EL (cell line): ENCODE measurements at places on chromosomes 5 and 9.

DNA sequence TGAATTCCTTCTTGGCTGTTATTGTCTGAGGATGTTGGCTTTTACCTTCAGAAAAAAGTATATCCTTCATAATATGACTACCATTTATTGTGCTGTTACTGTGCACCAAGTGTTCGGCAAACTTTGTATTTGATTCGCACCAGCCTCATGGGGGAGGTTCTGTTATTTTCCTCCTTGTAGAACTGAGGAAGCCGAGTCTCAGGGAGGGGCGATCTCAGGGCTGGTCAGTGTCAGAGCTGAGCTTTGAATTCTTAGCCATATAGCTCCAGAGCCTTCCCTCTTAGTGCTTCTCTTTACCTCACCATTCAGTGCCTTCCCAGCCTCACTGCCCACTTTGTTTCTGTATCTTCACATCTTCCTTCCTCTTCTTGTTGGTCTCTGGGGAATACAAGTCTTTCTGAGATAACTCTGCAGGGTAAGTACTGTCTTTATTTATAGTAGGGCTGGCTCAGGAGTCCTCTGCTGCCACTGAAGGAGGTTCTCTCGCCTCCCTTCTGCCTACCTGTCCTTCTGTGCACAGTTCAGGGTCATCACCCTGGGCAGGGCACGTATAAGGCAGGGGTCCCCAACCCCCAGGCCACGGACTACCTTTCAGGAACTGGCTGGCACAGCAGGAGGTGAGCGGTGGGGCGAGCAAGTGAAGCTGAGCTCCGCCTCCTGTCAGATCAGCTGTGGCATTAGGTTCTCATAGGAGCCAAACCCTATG lies 48.4 kb downstream of the GALNT10 start:
- DNase-seq: no peak

DNA sequence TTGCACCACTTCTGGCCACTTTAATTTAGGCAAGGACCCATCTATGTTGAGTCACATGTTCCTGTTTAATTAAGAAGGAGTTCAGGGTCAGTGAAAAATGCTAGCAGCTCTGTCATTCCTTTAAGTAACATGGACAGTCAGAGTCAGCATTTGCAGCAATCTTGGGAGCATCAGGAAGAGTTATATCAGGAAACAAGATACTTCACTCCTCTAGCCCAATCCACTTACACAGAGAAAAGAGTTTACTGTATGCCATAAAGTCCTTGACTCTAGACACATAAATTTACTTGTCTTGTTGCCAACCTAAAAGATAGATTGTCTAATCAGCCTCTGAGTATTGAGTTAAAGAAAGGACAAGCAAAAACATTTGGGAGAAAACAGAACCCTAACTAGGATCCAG lies 266.7 kb downstream of the PJA2 start:
- no peak for DNase-seq

- DNase-seq: no peak
Measured at GRCh38 chr5:4205398-4205797, 609.8 kb downstream of the IRX1 start.

- DNase-seq: no peak
Measured at GRCh38 chr9:77533671-77534070, 114.5 kb downstream of the GNA14 start.

DNA sequence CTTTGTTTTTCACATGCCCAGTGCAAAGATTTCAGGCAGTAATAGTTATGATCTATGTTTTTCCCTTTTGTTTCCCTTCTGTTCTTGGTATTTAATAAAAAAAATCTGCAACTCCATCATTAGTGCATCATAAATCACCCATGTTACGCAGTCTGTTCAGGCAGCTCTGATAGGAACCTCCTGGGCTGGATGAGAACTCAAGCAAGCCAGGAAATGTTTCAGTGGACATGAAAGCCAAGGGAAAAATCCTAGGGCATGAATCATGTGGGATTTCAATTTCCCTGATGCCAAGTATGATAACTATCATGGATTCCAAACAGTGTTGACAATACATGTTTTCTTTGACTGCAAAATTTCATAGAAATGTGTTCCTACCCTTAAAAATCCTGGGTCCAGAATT lies 119.7 kb upstream of the TARS1 start:
- peak; percentile 97 for DNase-seq

DNA sequence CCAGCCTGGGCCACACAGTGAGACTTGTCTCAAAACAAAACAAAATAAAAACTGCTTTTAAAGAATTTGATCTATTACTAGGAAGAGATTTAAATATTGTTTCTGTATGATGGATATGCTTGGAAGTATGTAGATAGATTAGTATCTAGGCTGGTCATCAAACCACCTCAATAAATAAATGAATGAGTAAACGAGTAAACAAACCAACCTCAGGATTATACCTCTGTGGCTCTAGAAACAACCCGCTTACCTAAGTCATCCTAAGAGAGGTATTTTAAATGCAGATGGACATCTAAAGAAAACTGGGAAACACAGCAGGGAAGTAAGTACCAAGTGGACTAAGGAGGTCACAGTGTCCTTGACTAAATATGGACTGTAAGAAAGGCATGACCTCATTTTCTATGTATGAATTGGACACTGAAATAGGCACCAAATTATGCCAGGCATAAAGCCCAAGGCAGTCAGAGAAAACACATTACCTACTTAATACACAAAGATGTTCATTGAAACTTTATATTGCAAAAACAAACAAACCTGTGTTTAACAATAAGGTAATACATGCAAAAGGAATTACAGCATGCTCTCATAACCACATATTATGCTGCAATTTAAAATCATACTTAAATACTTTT lies 7.3 kb downstream of the ANKH start:
- no peak for DNase-seq

GRCh38 chr5:95859661-95860060 lies 37.1 kb upstream of the GLRX start:
- DNase-seq: no peak

DNA sequence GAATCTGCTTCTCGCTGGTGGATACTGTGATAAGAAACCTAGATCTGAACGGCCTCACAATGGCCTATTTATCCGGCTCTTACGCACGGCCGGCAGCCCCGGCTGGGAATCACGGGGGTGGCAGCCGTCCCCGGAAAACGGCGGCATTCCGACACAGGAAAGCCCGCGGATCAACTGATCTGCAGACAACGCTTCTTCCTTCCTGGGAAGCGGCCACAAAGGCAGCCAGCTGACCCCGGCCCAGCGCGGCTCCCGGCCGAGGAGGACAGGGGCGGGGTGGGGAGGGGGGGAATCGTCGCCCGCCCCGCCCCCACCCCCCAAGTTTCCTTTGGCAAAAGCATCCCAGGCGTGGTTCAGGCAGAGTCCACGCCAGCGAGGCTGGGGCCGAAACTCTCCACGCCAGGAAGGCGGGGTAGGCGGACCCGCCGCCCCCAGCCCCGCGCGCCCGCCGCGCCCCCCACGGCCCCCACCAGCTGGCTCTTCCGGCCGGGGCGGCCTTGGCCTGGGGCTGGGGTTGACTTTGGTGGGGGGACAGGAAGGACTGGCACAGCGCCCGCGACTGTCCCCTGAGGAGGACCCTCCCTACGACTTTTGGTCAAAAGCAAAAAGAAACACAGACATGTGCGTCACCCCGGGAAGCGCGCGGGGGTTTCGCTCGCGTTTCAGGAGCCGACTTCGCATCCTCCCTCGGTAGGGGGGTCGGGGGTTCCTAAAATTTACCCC lies 247.7 kb upstream of the ANKRD55 start:
- peak; percentile 71 for DNase-seq

- DNase-seq: peak; percentile 14
Measured at GRCh38 chr9:128575916-128576315, 23.5 kb downstream of the SPTAN1 start.

DNA sequence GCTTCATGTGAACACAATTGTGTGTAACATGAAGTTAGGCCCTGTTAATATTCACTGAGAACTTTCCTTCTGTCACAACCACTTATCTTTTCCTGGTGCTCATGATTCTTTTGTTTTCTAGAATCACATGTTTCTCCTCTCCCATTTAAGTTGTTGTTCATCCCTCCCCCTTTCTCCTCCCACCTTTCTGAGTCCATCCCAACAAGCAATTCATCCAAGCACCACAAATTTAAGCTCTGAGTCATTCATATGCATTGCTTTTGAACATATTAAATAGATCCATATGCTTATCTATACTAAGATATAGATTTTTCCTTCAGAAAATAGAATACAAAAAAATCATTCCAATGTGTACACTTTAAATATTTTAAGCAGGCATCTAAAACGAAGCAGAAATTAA lies 75.2 kb upstream of the NFIB start:
- no peak for DNase-seq

GRCh38 chr9:96486386-96487028 lies 36.5 kb downstream of the HABP4 start:
- DNase-seq: peak; percentile 78

GRCh38 chr5:16540421-16540820 lies 74.8 kb upstream of the ZNF622 start:
- peak; percentile 89 for DNase-seq

DNA sequence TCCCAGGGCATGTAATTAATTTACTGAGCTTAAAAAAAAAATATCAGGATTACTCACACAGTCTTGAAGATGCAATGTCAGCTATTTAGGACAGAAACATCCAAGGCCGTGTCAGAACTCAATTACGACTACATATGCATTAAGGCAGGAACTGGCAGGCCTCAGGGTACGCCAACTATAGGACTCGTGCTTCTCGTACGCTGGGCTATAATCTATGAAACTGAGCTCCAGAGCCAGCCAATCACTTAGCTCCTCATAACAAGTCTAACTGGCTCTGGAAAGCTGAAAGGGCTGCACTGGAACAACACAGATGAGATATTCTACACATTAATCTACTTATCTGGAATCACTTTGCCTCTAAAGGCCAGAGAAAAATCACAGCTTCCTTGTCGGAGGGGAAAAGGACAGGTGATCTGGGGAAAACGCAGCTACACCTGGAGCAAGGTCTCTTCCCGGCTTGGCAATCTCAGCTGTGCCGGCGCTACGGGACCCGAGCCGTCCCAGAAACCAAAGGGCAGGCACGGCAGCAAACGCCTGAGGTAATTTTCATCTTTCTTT lies 212.0 kb downstream of the DEPDC1B start:
- DNase-seq: peak; percentile 14

DNA sequence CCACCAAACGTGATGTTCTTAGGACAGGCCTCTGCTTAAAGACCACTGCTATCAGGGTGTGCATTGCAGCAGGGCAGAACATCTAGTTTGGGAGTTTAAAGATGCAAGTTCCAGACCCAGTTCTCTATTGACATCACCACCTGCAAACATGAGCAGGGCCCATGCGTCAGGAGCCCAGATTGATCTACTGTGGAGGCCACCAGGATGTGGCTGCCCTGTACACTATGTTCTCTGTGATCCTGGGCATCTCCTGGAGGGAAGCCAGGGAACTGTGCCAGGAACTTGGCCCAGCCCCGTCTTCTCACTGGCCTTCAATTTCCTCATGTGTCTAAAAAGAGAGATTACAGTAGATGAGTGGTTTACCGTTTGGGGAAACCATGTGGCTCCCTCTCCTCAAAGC lies 87.1 kb downstream of the PDE6A start:
- DNase-seq: peak; percentile 31

DNA sequence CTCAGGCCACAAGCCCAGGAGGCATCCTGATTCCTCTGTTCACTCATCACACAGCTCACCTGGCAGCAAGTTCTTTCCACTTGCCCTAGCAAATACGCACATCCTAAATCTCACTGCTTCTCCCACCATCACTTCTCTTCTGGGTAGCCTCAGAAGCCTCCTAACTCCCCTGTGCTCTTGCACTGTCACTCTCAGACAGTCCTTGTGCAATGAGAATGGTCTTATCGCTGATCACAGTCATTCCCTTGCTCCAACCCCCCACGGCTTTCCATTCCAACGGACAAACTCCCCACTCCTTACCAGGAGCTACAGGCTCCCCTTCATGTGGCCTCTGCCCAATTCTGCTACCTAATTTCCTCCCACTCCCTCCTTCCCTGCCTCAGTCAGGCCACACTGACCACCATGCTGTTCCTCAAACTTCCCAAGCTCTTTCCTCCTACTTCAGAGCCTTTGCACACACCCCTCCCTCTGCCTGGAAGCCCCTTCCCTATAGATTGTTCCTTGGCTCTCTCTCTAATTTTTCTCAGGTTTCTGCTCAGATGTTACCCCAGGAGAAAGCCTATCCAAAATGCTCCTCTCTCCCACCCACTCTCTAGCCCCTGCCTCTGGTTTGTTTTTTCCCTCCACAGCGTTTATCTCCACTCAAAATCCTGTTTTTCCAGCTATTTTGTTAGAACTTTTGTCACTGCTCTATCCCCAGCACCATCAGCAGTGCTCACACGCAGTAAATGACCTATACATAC lies 34.1 kb upstream of the TNFAIP8 start:
- DNase-seq: no peak

GRCh38 chr5:169697976-169698375 lies 60.9 kb downstream of the DOCK2 start:
- DNase-seq: peak; percentile 26

GRCh38 chr5:15452781-15453180 lies 47.2 kb upstream of the FBXL7 start:
- no peak for DNase-seq

DNA sequence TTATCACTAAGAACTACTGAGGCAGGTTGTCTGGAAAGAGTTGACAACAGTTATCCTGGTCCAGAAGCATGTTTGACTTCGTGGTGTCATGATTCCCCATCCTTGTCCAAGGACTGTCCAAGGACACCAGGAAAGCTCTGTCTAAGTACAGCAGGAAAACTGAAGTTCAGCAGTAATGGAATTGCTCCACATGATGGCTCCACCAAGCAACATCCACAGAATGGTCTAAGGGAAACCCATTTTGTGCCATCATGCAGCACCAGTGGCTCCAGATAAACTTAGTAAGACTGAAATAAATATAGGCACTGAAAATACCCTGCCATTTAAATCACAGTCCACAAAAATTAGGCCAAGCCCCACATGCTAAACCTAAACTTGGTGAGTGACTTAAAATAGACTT lies 192.8 kb downstream of the CDH18 start:
- peak; percentile 42 for DNase-seq

DNA sequence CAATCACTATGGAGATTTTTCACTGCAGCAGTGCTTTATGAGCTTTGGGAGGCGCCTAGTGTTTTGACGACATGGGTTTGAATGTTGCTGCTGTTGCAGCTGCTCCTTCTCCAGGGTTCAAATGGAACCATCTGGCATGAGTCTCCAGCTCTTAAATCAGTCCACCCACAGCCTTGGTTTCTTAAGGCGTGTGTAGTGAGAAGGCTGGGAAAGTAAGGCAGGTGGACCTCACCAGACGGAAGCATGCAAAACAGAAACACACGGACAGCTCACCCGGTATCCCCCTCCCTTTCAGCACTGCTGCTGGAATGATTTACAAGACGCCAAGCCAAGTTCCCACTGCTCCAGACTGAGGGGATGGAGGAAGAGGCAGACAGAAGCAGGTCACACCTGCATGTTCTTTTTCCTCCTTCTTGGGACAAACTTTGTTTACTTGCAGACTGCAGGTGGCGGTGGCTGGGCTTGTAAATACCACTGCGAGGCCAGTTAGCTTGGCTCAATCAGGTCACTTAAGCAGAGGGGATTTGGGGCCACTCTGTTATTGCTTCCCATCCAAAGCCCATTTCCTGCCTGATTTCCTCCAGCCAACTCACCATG lies 47.4 kb downstream of the ADAM19 start:
- DNase-seq: no peak
